Stimulated activated CD8-positive, alpha-beta memory T cell treated with anti-CD3 and anti-CD28 coated beads, Interleukin-15, amount 100 ng/mL, for 4 hours (primary cell): ENCODE measurements at places on chromosomes 3 and 15.

- DNase-seq = peak; percentile 22
Measured at GRCh38 chr3:44104668-44105321, 136.9 kb upstream of the TOPAZ1 start.

DNA sequence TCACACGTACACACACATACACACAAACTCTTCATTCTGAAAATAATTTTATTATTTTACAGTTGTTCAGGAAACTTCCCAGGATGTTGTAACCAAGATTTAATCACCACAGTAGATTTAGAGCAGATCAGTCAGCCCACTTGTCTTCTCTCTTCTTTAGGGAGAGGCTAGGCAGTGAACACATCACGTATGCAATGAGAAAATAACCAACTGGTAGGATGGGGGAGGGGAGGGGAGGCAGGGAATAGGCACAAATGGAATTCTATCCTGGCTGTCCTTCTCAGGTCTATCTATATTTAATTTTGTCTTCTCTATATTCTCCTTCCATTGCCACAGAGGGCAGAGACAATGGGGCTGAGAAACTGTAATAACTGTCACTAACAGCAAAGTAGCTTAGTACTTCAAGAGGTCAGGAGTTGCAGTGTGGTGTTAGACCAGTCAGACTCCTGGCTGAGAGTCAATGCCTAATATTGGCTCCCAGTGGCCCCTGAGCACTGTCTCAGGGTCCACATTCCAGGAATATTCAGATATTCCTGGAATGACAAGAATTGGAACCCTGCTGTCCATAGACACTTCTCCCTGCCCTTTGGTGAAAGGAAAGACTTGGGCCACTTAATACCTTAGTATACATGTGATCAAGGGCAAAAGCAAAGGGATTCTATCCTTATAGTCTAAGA, 2.6 kb upstream of the HCLS1 start:
- no peak for DNase-seq

DNA sequence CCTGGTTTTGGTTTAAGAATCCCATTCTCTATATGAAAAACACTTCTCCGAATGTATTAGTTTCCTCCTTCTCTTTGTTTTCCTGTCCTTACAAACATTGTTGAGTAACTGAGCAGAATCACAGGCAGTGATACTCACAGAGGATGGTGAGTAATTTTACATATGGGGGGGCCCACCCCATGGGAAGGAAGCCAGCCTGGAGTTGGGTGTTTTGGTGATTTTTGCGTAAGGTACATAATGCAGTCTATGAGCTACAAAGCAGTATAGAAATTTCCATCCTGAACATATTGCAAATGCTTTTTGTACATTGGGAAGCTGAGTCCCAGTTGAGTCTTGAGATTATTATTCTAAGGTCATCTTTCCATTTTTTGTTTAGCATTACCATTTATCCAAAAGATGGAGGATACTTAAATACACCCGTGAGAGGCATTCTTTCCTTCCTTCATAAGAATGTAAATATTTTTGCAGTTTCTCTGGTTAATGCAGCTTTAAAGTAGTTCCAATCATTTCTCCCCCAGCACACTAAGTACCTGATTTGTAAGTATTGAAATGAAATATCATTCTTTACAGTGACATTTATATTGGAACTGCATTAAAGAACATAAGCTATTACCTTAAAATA, 476.8 kb downstream of the AGBL1 start:
- no peak for DNase-seq

DNA sequence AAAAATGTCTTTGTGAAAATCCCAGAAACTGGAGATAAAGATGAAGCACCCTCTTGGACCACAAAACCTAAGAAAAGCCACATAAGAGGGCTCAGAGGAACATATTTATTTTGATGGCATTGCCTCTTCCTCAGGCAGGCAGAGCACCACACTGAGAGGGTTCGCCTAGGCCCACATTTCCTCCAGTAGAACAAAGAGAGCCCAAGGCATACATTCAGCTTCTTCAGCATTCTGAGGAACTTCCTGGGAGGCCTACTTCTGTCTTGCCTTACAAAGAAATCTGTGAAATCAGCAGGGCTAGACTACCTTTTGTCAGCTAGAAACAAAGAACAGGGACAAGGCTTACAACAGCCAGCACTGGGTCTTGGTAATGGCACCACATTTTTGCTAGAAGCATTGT, 1325.3 kb downstream of the SI start:
- no peak for DNase-seq

- peak; percentile 33 for DNase-seq
Measured at GRCh38 chr3:44439499-44440295, 37.8 kb downstream of the ZNF445 start.

GRCh38 chr3:188076176-188076575, 77.8 kb upstream of the LPP start:
- no peak for DNase-seq

DNA sequence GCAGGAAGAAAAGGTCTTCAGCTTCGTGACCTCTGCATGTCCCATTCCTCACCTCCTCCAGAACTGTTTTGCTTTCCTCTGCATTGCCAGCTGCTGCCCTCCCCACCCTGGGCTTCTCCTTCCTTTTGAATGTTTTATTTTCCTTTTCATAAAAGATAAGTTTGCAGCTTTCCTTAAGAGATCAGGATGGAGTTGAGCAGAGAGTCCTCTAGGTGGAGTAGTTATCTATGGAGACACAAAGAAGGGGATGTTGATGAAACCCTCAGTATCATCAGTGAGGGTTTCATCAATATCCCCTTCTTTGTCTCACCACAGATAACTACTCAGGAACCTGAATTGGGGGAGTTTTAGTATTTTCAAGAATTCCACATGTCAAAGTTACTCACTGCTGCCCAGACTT, 19.0 kb upstream of the SLC25A36 start:
- DNase-seq = no peak

DNA sequence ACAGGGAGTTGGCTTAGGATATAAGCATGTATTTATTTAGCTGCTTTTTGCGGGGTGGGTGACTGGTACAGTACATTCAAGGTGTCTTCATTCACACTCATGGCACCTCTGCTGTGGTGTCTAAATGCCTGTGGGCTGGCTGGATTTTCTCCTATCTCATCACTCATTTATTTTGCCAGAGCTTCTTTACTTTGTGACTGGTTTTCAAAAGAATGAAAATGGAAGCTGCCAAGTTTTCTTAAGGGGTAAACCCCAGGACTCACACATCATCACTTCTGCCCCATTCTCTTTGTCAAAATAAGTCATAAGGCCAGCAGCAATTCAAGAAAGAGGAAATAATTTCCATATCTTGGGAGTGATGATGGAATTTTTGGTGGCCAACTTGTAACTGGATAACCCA, 493.4 kb upstream of the ALCAM start:
- DNase-seq = no peak

- DNase-seq = no peak
Measured at GRCh38 chr15:40845511-40846284, 1.9 kb downstream of the SPINT1 start.

GRCh38 chr3:69032737-69033136, 19.3 kb upstream of the EOGT start:
- no peak for DNase-seq

DNA sequence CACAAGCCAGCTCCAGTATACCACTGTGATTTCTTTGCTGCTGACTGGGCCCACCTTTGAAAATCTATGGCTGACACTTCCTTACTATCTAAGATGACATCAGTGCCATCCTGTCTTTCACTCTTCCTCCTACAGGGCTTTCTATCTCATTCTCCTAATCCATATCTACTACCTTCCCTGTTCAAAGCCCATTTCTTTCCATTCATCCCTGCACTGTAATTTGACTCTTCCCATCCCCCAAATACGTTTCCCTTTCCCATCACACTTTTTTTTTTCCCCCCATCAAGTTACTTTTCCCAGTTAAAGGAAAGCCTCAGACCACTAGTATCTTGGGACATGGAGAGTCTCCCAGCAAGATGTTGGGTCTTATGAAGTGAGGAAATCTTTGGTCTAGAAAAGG, 136.7 kb downstream of the AKAP13 start:
- no peak for DNase-seq

GRCh38 chr3:103083848-103084631, 649.2 kb downstream of the ZPLD1 start:
- no peak for DNase-seq

- DNase-seq = no peak
Measured at GRCh38 chr3:170372190-170372879, 14.8 kb downstream of the SKIL start.
